ENCODE measurements at places on chromosomes 1 and 21. TPM values are rescaled to one million over a fixed set of nuclear protein-coding genes. Genes with fewer than 3 reads are reported as not detected.

The ASAP3 gene
- 20.3 TPM for total RNA-seq

The ATP6V1G3 gene
- total RNA-seq: not detected

The DNAJC28 gene
- total RNA-seq: 0.42 TPM

The AGT gene
- not detected for total RNA-seq

The TOR1AIP2 gene
- total RNA-seq: 60.9 TPM

The SMG7 gene
- total RNA-seq: 21.6 TPM

The NEGR1 gene
- total RNA-seq: 0.05 TPM

The MECR gene
- 34.6 TPM for total RNA-seq

Measured in airway epithelial cell (primary cell).